Central memory CD8-positive, alpha-beta T cell (primary cell): ENCODE measurements at places on chromosomes 4 and X.

GRCh38 chrX:55187281-55187680 lies 32.9 kb upstream of the PAGE5 start:
- no peak for DNase-seq

DNA sequence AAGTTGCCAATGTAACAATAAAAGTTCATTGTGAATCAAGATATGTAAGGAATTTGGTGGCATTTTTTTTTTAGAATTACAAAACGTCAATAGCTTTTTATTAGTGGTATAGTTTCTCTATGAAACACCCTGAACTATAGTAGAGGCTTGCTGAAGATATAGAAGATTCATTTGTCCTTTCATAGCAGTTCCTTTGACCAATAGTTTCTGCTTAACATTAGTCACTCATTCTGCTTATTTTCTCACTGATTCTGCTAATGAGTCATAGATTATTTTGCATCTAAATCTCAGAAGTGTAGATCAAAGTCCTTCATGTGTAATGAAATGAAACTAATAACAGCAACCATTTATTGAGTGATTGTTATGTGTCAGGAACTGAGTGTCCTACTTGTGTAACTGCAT lies 205.0 kb upstream of the TET2 start:
- DNase-seq: no peak

- DNase-seq: no peak
These were observed 6.0 kb downstream of the SPP1 start for GRCh38 chr4:87981486-87981885.

- no peak for DNase-seq
These were observed 1159.5 kb downstream of the ADGRL3 start for GRCh38 chr4:62359441-62360155.

DNA sequence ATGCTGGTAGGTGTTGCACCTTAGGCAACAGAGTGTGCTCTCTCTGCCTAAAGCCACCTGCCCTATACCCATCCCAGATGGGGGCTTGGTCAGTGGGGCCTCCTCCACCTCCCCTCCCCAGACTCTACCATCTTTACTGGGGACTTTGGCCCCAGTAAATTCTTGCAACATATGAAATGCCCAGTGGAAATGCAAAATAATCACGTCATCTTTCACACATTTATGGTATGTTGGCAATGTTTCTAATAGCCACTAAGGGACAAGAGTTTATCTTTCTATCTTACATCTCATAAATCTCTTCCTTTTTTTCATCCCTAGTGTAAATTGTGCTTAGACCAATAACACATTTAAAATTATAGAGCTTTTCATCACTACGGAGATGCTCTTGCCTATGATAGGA lies 103.0 kb upstream of the MAML3 start:
- no peak for DNase-seq

DNA sequence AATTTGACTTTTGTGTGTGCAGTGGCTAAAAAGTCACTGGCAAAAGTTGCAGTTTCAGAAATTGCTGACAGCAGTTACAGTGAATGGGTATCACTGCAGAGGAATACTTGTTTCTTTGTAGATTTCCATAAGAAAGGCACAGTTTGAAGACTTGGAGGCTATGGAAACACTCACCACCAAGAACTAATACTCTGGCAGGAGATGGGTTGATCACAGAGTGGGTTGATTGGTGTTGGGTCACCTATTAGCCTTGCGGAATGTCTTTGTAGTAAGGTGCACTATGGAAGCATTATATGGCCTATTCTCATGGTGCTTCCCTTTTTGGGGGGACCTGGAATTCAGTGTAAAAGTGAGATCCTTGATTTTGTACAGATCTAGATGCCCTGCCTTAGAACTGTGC lies 502.8 kb downstream of the CFAP47 start:
- no peak for DNase-seq

DNA sequence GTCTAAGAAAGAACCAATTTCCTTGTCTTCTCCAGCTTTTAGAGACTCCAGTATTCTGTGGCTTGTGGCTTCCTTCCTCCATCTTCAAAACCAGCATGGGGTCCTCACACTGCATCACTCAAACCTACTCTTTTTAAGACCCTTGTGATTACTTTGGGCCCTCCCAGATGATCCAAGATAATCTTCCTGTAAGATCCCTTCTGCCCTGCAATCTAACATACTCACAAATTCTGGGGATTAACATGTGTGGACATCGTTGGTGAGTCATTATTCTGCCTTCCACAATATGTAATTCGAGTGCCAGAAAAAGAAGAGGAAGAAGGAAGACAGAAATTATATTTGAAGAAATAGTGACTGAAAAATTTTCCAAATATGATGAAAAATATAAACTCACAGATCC lies 47.9 kb downstream of the BEND4 start:
- DNase-seq: no peak

GRCh38 chrX:66638591-66639500 lies at the start of gene EDA2R:
TSS of gene EDA2R (minus strand) at chrX:66639078. CDS start at chrX:66616020, 23,058 bp downstream.
- DNase-seq: no peak

GRCh38 chr4:168540086-168540485 lies 43.2 kb downstream of the PALLD start:
- no peak for DNase-seq

DNA sequence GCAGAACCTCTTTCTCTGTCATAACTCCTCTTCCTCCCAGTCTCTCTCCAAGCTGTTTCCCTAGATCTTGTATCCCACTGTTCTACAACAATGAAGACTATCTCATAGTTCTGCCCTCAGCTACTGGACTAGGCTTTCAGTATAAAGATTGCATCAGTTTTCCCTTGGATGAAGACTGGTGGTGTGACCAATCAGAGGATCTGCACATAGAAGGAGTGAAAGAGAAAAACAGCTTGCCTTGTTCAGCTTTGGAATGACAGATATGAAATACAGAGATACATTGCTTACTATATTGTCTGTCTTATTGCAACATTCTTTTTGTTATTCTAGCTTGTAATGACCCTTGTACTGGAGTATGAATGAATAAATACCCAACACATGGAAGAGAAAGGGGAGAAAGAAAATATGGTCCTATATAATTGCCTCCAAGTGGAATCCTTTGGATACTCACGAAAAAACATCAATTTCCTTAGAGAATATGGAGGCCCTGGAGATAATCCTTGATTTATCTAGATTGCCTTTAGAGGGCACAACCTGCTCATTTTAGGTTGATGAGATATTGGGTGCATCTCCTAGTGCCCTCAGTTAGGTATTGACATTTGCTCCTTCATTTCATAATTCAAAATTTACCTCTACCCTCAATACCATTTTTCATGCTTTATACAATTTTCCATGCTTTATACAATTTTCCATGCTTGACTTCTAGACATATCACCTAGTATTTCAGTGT lies 395.8 kb downstream of the NAF1 start:
- DNase-seq: no peak

GRCh38 chr4:88514557-88515511 lies 8.7 kb downstream of the PYURF start:
- DNase-seq: no peak

DNA sequence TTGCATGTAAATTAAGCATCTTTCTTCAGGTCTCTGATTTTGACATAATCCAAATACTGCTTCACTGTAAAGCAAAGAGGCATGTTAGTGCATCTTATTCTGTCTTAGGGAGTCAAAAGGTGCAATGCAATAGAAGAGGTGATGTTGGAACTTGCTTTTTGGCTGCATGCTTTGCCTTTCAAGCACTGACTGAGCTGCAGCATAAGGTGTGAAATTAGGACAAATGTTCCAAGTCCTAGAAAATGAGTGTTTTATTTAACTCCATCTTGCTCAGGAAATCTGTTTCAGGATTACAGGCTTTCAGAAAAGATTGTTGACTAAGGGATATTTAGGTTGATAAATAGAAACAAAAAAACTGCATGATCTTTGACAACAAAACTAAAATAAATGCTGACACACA lies 30.8 kb downstream of the NAA11 start:
- no peak for DNase-seq

GRCh38 chr4:40908702-40909362 lies 159.1 kb downstream of the NSUN7 start:
- DNase-seq: no peak

DNA sequence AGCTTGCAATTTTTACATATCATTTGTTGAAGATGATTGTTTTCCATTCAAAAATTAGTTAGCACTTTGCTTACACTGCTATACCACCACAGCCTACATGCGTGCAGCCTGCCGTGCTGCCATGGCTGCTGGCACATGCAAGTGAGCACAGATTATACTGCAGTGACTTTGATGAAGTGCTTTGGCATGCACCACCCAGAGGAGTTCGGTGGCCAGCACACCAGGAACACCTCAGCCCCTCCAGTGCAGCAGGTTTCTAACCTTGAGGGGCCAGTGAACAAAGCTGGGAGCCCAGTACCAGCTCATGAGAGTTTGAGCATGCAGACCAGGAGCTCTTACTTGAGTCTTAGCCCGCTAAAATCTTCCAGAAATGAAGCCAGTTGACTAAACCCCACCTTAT lies 431.5 kb downstream of the DACH2 start:
- DNase-seq: no peak

- no peak for DNase-seq
These were observed 62.2 kb upstream of the ACSL1 start for GRCh38 chr4:184887947-184888346.
